ENCODE measurements at places on chromosomes 6 and 20. TPM values are rescaled to one million over a fixed set of nuclear protein-coding genes. Genes with fewer than 3 reads are reported as not detected.

DNA sequence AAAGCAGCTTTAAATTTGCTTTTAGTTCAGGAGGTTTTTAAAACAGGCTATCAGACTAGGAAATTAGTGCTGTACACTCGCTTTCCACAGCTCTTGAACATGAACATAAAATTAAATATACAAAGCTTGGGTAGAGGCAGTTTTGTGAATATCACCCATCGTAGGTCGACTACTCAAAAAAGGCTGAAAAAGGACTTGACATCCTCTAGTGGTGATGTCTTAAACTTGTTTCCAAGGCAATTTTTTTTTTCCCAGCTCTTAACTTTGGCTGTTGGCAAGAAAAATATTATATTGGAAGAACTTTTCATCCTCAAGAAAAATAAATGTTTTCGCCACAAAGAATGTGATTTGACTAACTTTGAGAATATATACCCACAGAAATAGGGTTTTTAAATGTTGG is 2.9 kb downstream of the MAP7 start:
- no peak for DNase-seq
- H3K4me1 ChIP-seq, result peaks cover 4% of the 10 kb centered on the region
- H3K36me3 ChIP-seq, result no peaks in the 10 kb centered on the region
- peaks cover 54% of the 10 kb centered on the region for H3K27me3 ChIP-seq
- no peak overlapping the region for H3K4me3 ChIP-seq

DNA sequence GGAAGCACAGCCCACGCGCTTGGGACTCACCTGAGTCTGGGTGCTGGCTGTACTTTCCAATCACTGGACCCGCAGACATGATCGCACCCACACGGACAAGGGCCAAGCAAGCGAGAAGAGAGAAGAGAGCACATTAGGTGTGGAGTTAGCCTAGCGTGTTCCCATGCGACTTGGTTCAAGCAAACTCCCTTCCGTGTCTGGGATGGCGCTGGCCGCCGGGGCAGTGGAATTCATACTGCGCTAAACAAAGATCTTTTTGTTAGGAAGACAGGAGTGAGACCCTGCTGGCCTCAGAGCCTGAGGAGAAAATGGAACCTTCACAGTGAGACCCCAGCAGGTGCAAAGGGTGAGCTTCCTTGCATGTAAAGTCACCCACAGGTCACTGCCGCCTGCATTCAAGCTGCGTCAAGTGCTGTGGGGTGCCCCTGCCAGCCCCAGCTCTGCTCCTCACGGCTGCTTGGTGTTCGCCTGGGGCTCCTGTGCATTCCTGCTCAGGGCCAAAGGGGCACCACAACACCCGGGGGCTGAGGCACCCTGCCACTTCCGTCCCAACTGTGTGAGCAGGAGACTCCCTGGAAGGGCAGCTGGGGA is 26.4 kb downstream of the PSMG4 start:
- DNase-seq, result no peak
- H3K4me3 ChIP-seq, result no peak overlapping the region
- no peak overlapping the region for H3K27ac ChIP-seq

DNA sequence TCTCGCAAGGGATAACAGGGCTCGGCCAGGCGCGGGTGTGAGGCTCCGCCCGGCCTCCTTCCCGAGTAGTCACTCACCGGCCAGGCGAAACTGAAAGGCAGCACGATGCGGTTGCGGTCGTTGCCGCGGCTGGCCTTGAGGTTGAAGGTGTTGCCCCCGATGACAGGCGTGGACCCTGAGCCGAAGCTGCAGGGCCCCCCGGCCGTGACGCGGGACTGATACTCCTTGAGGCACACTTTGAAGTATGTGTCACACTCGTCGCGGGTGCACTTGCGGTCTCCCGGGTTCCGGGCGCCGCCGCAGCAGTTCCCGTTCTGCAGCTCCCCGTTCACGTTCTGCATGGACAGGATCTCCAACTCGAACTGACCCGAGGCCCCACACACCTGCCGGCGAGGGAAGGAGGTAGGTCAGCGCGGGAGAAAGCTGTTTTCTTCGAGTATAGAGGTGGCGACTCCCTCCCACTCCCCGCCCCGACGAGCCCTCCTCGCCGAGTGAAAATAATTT is 1.1 kb downstream of the JAG1 start:
- H3K27me3 ChIP-seq, result peaks cover 72% of the 10 kb centered on the region
- no peak overlapping the region for H3K27ac ChIP-seq
- DNase-seq, result peak; percentile 68

DNA sequence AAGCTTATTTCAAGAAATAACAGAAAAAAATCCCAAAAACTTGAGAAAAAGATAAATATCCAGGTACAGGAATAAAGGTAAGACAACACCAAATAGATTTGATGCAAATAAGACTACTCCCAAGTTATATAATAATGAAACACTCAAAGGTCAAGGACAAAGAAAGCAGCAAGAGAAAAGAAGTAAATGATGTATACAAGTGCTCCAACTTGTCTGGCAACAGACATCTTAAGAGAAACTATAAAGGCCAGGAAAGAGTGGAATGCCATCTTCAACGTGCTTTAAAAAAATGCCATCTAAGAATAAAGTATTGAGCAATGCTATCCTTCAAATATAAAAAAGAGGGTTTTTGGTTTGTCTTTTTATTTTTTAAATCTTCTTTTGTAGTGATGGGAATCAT is 54.2 kb downstream of the REV3L start:
- no peak overlapping the region for H3K27ac ChIP-seq
- no peak overlapping the region for H3K4me3 ChIP-seq
- no peak for DNase-seq
- peaks cover 15% of the 10 kb centered on the region for H3K36me3 ChIP-seq
- H3K4me1 ChIP-seq, result peaks cover 61% of the 10 kb centered on the region
- H3K27me3 ChIP-seq, result no peaks in the 10 kb centered on the region

The ENPP4 gene
- 5.8 TPM for total RNA-seq

DNA sequence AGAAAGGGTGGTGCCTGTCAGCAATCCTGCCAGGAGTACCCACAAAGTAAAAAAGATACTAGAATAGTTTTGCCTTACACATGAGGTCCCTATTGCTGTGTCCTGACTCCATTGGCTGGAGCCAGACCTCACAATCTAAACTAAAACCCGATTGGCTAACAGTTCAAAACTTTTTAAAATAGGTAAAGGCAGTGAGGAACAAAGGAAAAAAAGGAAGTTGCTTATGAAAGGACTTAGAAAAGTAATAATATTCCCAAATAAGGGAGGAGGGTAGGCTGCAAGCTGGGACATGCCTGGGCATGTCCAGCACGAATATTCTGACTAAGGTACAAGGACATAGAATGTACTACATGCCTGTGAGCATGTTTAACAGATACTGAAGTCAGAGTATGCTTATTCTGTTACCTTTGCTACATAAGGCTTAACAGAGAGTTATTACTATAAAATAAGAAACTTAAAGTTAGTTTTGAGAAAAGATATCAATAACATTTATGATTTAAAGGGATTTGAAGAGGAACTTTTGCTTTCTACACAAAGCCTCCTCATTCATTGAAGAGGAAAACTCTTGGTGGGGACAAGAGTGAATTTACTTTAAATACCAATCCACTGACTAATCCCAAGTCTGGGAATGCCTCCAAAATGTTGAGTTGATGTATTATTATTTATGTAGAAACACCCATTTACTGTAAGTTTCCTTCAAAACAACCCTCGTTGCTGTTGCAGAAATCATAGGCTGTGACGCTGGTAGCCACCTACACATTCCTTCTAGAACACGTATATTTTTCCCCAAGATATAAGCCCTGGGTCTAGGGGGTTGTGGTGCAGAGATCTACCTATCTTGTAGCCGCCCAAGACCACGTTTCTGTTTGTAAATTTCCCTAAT is 8.2 kb upstream of the MTHFD1L start:
- H3K36me3 ChIP-seq, result peaks cover 1% of the 10 kb centered on the region
- no peak for DNase-seq
- peaks cover 29% of the 10 kb centered on the region for H3K4me1 ChIP-seq
- peak overlapping the region; percentile 47 for H3K27ac ChIP-seq

All from activated T-cell treated with anti-CD3 and anti-CD28 coated beads, Interleukin-2, amount 50 U/mL, for 72 hours (primary cell).